ENCODE measurements at places on chromosomes 16 and 17.

GRCh38 chr16:4139968-4140367 lies 23.7 kb upstream of the ADCY9 start:
- DNase-seq: no peak

DNA sequence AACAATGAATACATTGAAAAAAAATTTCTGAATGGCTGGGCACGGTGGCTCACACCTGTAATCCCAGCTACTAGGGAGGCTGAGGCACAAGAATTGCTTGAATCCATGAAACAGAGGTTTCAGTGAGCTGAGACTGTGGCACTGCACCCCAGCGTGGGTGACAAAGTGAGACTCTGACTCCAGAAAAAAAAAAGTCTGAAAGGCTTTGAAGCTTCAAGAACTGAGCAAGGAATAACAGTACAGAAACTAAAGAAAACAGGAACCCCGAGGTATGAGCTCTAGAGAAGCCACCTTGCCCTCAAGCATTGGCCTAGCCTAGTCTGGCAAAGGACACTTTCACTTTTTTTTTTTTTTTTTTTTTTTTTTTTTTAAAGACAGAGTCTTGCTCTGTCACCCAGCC lies 45.0 kb downstream of the TEX2 start:
- no peak for DNase-seq

GRCh38 chr16:57143149-57143921 lies 42.5 kb downstream of the PSME3IP1 start:
- DNase-seq: no peak

GRCh38 chr17:55420067-55420775 lies 1.4 kb downstream of the MMD start:
- peak; percentile 21 for DNase-seq

DNA sequence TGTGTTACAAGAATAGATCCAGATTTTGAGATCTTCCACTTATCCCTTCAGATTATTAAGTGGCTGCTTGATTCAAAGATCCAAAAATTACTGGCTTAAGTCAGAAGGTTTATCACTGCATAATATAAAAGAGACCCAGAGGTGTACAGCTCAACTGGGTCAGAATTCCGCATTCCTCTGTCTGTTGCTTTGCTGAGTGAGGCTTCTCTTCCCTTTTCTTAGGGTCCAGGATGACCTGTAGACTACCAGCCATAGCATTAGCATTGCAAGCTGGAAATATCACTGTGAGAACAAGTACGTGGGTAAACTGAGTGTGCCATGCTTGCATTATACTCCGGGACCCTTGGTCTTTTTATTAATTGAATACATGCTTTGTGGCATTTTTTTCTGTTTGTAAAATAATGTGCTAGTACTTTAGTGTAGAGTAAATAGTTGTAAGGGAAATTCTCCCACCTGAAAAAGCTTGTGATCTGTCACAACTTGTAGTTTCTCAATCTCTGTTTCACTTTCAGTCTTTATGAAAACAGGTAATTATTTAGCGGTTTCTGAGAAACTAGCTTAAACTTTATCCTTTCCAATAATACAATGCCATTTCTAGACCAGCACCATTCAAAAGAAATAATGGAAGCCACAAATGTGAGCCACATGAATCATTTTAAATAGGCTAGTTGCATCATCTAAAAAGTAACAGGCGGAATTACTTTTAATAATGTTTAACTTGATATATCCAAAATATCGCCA lies 61.6 kb downstream of the TNRC6C start:
- no peak for DNase-seq

DNA sequence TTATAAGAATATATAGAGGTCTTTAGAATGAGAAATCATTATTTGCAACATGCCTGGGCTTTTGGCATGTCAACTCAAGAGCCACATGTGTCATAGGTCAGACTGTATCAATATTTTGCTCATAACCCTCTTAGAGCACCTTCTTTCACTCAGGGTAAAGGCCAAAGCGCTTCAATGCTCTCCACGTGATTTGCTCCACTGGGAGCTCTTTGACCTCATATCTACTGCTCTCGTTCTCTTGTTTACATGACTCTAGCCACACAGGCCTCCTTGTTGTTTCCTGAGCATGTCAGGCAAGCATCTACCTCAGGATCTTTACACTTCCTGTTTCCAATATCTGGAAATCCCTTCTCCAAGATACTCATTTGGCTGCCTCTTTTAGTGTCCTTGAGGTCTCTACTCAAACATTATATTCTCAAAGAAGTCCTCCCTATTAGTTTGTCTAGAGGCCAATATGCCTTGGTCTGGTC lies 148.4 kb downstream of the TOX3 start:
- DNase-seq: no peak

DNA sequence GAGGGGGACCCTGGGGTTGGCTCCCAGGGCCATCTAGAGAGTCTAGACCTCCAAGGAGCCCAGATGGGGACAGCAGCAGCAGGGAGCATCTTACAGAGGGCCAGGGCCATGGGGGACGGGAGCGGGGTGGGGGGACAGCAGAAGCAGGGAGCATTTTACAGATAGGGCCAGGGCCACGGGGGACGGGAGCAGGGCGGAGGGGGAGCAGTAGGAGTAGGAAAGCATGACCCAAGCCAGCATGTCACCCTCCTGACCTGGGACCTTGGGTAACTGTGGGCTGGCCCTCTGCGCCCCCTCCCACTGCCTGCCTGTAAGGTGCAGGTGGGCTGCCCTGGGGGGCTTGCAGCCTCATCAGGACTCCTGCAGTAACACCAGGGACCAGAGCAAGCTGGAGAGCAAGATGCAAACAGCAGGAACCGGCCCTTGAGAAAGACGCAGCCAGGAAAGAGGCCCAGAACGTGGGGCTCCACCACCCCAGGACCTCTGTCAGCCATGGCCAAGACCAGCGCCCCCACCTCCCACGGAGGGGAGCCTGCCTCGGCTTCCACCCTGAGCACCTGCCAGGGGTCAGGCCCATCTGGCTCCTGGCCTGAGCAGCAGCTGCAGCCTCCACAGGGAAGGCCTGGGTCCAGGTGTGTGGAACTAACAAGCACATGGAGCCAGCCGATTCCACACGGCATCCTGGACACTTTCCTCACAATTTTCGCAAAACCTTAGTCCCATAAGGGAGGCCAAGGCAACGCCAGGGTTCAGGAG lies 2.4 kb downstream of the ZNF598 start:
- no peak for DNase-seq

DNA sequence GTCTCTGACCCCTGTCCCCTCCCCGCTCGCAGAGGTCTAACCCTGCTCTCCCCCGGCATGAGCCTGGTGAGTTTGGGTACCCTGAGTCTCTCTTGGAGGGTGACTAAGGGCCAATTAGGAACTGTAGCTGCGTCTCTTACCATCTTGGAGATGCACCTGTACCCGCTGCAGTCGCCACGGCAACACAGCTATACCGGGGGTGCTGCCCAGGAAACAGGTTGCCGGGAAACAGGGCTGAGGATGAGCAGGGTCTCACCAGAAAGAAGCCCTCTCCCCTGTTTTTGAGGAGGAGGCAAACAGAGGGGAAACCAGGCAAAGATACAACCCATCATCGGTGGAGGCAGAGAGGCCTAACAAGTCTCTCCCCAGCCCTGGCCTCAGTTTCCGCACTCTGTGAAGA lies 140.2 kb downstream of the TMEM132E start:
- no peak for DNase-seq

Data from heart right ventricle (tissue), 16 donors.